GM13977 (cell line): ENCODE measurements at places on chromosomes 1 and 21.

GRCh38 chr1:160826546-160826945 lies 30.6 kb downstream of the LY9 start:
- no peak for DNase-seq

GRCh38 chr1:66176012-66176715 lies 357.8 kb upstream of the SGIP1 start:
- DNase-seq = no peak

DNA sequence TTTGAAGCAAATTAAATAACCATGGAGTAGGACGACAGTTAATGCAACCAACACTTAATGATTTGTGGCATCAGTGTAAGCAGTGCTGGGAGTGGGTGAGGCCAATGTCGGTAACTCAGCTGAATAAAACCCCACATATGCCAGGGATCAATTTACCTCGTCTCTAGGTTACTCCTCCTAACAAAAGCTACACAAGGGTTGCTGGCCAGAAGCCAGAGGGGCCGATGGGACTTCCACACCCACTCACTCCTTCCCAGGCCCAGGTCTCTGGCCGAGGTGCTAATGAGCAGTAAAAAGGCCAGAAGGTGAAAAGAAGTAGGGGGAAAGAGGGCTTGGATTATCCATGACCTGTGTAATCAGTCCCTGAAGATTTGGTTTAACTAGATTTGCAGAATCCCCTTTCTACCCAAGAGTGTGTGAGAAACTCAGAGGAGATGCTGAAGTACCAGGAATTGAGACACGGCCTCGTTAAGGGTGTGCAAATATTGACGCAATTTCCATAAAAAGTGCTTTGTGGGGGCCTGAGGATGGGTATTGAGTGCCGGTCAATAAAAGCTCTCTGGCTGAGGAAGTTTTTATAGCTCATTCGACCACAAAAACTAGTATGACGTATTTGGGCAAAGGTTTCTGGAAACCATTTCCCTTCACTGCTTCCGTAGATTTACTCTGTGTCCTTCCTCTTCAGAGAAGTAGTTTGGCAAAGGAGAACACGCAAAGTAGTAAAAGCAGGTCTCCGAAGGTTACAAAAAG lies 145.5 kb downstream of the TBX15 start:
- no peak for DNase-seq

- no peak for DNase-seq
Measured at GRCh38 chr21:26064506-26064905, 106.1 kb downstream of the APP start.

DNA sequence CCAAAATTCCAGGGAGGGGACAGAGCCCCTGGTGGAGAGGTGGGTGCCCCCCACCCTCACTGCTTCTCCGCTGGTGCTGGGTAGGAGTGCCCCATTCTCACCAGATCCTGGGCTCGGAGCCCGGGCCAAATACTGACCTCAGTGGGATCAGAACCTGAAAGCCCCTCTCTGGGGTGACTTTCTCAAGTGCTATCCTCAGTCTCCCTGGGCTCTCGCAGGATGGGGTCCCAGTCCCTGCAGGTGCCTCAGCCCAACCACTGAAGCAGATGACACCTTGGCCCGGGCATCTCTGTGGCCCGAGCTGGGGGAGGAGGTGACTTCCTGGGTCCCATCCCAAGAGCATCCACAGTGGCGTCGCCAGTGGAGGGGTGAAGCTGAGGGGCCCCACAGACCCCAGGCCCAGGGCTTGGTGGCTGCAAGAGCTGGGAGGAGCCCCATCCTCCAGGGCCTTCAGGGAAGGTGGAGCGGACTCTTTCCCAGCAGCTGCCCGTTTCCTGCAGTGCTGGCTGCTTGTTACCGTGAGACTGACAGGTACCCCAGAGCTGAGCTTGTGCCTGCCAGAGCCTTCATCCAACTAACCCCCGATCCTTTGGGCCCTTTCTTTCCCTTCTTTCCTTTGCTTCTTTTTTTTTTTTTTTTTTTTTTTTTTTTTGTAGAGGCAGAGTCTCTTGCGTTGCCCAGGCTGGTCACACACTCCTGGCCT lies 3.9 kb upstream of the FNDC10 start:
- no peak for DNase-seq

DNA sequence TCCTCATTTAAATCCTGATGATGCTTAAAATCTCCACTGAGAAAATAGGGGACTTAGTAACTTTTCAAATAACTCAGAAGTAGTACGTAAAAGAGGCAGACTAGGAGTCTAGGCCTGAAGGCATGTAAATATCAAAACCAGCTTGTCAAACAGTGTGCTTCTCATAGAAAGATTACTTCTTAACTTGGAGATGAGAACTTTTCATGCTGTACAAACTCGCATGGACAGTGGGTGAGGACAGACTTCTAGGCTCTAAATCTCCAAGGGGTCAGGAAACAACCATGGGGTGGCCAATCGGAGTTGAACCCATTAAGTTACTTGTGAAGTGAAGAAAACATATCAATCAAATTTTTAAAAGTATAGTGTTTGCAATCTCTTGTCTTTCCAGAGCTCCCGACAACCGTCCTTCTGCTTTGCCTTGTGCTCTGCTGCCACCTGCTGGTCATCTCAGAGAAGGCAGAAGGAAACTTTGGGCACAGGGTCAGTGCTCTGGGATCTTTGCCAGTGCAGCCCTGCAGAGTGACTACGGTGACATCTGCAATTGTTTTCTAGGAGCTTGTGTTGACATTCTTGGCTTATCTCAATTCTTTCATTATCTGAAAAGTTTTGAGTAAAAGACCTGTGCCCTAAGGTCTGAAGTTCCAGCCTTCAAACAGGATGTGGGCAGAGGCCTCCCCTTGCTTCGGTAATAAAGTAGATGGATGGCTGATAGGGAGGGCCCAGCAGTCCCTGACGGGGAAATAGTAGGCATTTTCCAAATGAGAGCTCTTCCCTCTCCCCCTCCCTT lies 105.1 kb upstream of the PDE4B start:
- peak; percentile 46 for DNase-seq

DNA sequence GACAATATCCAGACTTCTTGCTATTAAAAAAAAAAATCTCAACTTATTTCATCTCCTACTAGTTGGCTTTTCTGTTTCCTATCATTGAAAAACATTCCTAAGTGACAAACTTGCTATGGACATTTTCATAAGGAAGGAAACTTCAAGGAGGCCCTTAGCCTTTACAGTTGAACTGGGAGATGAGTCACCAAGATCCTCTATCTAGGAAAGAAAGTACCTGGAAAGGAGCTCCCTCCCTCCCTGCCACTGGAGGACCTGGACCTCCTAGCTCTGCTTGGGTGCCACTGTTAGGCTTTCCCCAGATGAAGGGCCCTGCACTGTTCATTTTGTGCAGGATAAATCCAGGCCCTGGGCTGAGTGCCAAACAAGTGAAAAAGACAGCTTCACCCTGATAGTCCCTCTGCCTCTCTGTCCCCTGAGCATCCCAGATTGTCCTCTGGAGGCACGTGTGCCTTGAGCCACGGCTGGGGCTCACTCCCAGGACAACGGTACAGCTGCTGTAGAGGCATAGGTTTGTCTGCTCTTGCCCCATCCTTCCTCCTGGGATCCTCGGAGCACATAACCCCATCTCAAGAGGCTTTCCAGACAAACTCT lies 40.2 kb upstream of the SOX13 start:
- DNase-seq = no peak

DNA sequence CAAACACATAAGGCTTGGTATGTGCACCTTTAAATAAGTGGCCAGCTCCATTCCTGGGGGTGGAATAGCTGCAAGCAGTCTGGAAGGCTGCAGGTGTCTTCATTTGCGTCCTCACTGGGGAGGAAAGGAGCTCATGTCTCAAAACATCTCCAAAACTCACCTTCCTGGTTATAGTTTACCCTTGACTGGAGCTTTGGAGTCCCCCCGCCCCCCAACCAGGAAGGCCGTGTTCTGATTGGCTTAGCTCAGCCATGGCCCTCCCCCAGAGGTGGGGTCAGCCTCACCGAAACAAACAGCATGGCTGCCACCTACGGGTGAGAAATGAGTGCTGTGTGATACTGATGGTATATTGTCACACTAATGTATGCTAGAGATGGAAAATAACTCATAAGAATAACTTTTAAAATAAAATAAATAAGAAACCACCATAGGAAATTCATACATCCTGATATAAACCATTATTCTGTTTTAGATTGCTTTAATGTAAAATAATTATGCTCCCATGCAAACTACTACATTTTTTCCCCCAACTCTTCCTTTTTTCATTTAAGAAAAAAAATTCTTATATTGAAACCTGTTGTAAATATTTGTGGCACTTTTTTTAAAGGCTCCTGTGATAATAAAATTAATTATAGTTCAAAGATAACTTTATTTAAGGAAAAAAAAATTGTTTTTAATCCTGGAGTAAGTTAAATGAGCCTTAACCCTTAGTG lies 90.8 kb downstream of the ZP4 start:
- peak; percentile 53 for DNase-seq

GRCh38 chr1:22689505-22689904 lies 21.1 kb upstream of the EPHB2 start:
- DNase-seq = no peak

- no peak for DNase-seq
Measured at GRCh38 chr1:197695961-197696360, 79.3 kb downstream of the DENND1B start.

DNA sequence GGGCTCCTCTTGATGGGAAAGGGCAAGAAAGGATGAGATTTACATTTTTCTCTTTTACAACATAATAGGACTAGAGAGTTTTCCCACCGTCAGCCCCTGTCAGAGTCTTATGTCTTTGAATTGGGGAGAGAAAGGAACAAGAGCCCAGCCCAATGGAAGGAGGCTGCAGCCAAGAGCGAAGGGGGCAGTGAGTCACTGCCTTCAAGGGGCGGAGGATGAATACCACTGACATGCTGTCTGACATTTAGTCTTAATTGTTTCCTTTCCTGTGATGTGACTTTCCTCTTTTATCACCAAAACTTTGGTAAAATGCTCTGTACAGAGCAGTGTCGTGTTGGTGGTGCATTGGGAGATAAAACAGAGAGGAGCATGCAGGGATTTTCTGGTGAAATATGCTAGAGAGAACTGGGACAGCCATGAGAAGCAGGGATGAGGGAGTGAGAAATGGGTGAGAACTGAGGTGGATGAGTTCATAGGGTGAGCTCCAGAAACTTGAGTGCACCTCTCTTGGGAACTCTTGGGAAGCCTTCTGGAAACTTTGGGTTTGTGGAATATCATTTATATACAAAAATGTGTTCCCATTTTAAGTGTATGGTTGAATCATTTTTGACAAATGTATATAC lies 179.9 kb upstream of the FGGY start:
- no peak for DNase-seq
